ENCODE measurements at places on chromosomes 16 and 17.
A peak's percentile ranks its signal among the peaks of the same experiment; 100 is the strongest.

DNA sequence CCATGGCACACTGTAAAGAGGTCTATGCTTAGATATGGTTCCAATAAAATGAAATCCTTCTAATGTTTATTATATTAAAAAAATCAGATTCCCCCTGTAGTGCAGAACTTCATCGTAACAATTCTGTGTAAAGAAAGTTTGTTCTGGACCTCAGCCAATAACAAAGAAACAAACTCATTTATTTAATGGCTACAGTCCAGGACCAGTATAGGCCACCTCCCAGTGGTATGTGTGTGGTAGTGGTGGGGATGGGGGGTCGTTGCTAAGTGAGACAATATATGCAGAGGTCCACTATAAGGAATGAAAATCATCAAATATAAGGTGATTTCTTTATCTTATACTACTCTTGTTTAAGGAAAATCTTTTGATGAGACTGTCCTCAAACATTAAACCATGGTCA, 136.4 kb downstream of the CDK5R1 start:
- DNase-seq = no peak

GRCh38 chr17:63950940-63951907, 19.1 kb upstream of the CD79B start:
- no peak for DNase-seq

DNA sequence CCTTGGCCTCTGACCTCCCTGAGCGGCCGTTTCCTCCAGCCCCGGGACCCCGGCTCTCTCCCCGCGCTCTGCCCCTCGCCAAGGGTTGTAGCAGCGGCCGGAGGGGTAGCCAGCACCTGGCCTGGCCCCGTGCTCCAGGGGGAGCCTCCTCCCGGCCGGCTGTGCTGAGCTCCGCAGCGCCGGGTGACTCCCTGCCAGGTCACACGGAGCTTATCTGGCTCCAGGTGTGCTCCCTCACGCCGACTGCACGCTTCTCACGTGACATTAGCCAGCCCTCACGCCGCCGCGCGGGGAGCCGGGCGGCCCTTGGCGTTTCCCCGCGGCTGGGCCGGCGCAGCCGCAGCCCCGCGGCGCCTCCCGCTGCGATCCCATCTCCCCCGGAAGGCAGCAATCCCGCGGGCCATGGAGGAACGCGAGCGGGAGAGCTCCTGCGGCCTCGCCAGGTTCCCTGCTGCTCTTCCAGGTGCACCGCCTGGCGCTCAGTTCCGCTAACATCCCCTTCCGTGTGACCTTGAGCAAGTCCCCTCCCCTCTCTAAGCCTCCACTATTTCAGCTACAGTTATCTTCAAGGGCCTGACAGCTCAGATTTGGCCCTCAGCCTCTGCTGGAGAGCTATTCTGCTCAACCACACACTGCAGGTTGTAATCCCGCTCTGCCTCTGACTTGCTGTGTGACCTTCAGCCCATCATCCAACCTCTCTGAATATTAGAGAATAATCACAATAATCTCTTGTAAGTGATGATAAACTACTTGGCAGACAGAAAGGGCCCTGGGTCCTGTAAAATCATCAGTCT, 3.4 kb downstream of the MYO18A start:
- DNase-seq = peak; percentile 30

DNA sequence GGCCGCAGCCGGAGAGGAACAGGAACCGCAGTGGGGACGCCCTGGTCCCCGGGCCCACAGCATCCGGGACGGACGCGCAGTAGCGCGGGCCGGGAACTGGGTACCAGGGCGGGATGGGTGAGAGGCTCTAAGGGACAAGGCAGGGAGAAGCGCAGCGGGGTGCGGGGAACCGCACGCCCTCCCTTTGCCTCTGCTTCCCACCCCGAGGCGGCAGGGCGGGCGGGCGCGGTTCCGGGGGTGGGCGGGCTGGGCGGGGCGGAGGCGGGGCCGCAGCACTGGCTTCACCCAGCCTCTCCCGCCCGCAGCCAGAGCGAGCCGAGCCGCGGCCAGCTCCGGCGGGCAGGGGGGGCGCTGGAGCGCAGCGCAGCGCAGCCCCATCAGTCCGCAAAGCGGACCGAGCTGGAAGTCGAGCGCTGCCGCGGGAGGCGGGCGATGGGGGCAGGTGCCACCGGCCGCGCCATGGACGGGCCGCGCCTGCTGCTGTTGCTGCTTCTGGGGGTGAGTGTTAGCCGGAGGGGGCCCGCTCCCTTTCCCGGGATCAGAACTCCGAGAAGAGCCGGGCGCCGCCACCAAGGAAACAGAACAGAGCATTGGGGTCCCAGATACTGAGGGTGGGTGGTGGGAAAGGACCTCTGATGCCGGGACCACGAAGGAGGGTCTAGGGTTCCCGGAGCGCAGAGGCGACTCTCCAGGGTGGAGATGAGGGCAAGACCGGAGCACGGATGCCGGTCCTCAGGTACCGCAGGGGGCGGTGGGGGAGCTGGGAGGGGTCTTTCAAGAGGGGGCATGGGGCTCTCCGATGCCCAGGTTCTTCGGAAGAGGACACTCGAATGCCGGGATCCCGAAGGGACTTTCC, at the start of gene NGFR:
TSS of gene NGFR (plus strand) at position 308 of the 856 bp plus-strand sequence. CDS start at position 433, 125 bp downstream.
- DNase-seq = peak; percentile 73

DNA sequence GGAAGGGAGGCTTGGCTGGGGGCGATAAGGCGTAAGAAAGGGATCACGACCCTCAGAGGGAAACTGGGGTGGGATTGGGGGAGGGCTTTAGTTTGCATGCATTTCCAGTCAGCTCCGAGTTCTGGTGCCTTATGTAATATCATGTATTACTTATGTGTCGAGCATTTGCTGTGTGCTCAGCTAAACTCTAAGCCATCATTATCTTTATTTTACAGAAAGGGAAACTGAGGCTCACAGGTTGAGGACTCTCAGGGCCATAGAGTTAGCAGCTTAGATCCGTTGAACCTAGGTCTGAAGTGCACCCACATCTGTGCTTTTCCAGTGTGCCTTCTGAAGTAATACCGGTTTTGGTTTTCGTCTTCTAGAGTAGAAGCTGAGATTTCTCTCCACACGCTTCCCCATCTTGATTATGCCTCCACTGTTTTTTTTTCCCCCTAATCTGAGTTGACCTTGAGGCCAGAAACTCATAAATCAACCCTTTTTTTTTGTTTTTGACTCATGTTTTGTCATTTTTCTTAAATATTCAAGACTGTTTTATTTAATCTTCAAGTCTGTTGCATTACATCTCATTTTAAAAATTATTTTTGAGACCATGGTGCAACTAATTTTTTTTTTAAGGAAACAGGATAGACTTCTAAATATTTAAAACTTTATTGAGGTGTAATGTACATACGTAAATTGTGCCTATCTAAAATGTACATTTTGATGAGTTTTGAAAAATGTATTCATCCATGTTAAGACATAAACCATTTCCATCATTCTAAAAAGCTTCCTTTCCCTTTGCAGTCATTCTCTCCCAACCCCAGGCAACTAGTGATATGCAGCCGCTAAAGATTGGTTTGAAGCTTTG, 741 bp downstream of the CYB5B start:
- DNase-seq = no peak

DNA sequence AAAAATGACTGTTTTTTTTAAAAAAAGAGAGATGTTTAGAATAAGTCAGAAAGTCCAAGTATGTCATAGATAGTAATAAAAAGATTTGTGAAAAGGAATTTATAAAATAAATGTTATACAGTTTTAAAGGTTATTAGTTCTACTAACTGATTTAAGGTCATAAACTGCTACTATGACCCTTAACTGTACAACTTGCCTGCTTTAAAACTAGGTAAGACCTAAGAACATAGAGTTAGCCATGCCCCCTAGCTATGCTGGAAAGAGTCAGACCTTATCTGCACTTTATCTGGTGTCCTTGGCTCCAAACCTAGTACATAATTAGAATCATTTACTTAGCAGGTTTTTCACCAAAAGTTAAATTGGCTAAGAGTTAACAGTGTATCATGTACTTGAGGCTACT, 23.5 kb upstream of the SLC6A2 start:
- DNase-seq = no peak

DNA sequence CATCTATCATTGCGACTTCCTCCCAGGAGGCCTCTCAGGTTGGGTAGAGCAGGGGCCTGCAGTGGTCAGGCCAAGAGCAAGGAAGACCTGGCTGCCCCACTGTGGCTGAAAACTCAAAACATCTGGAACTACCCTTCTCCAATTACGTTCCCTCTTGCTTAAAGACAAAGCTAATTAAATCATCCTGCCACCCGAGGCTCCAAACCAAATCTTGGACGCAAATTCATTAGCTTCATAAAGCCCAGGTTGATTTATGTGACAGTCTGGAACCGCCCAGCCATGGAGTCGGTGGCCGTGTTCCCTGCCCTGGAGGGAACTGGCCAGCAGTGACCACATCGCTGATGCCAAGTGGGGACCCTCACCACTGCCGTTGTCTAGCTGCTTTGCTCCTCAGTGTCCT, 21.4 kb downstream of the GRIN2C start:
- DNase-seq = no peak

- no peak for DNase-seq
Observed at GRCh38 chr16:9154567-9155410, 63.3 kb downstream of the HAPSTR1 start.

GRCh38 chr16:31216422-31217135, at the start of gene PYDC1:
Gene PYDC1 (minus strand): TSS chr16:31217135. CDS start chr16:31217028, 107 bp downstream.
- DNase-seq = no peak

DNA sequence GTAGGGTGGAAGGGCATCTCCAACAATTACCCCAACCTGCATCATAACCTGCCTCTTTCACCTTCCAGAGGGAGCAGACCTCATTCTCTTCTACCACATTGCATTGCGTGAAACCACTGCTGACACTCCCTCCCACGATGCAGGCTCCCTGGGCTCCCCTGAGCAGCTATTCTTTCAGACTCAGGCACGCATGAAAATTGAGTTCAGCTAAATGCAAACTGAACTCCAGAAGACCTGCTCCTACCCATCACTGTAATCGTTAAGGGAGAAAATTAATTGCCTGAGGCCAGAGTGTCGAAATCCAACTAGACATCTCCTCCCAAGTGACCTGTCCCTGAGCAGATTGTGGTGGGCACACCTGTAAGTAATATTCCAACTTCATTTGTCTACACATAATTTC, 186.0 kb downstream of the GRIN2A start:
- DNase-seq = no peak
